ENCODE measurements at places on chromosomes 2 and 18. TPM values are rescaled to one million over a fixed set of nuclear protein-coding genes. Genes with fewer than 3 reads are reported as not detected.

DNA sequence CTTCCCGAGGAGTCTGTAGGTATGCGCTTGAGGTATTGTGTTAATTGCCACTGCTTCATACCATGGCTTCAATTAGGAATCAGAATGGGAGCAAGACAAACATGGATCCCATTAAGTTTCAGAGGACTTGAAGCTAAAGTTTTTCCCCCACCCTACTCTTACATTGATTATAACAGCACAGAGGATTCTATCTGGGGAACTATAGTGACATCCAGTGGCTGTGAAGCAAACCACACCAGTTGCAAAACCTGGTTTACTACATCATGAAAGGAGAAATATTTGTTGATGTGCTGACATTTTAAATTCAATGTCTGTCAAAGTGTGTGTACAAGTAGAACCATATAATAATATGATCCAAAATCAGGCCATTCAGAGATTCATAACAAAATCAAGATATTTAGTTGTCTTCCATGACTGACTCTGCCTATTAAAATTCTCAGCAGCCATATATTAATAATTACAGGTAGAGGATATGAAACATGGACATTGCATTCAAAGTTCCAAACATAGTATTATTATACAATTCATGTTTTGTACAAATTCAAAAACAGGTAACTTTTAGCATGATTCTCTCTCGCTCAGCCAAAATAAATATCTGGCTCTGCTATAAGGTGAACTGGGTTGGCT is 82.9 kb downstream of the GRB14 start:
- DNase-seq = no peak

GRCh38 chr2:66443186-66443978 is 8.5 kb downstream of the MEIS1 start:
- DNase-seq = no peak

- DNase-seq = no peak
Observed at GRCh38 chr2:114119862-114120261, 230.0 kb downstream of the ACTR3 start.

- no peak for DNase-seq
Observed at GRCh38 chr18:51754566-51754965, 557.1 kb upstream of the MEX3C start.

The IL36G gene
- not detected for total RNA-seq

The MAP3K19 gene
- total RNA-seq = not detected

The KRTCAP3 gene
- total RNA-seq = 10.0 TPM

The GKN1 gene
- total RNA-seq = not detected

Measured in epithelial cell of proximal tubule (primary cell).